ENCODE measurements at places on chromosomes 12 and 14.

GRCh38 chr12:16526693-16527092, 79.3 kb downstream of the LMO3 start:
- DNase-seq, result no peak

GRCh38 chr14:30559638-30560091, 707 bp downstream of the G2E3 start:
- no peak for DNase-seq

DNA sequence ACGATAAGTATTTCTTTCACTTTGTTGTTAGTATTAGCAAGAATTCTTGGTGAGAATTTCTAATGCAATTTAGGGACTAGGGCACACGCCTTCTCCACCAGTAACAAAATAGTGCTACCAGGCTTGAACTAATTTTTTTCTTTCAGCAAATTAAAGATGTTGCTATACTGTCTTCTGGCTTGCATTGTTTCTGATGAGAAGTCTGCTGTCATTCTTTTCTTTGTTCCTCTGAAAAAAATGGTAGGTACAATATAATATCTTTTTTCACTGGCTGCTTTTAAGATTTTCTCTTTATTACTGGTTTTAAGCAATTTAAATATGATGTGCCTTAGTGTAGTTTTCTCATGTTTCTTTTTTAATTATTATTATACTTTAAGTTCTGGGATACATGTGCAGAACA, 171.2 kb downstream of the PCNX1 start:
- no peak for DNase-seq

DNA sequence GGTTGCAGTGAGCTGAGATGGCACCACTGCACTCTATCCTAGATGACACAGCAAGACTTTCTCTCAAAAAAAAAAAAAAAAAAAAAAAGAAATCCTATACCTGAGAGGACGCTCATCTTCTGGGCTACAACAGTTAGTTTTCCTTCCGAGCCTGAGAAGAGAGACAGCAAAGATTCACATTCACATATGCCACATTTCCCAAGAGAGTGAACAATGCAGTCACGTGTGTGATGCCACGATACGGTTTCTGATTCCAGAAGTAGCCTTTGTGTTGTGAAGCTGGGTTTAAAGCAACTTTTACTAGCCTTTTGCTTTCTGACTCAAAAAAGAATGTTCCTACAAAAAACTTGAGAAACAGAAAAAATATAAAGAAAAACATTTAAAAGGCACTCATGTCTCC, 19.5 kb downstream of the GCN1 start:
- DNase-seq, result no peak

- no peak for DNase-seq
These were observed 44.3 kb downstream of the ATP23 start for GRCh38 chr12:57985685-57986084.

GRCh38 chr12:105740369-105740768, 398.4 kb downstream of the NUAK1 start:
- DNase-seq, result no peak
